Left lung (tissue), 14 donors: ENCODE measurements at places on chromosomes 6 and 20.
A peak's percentile ranks its signal among the peaks of the same experiment; 100 is the strongest.

DNA sequence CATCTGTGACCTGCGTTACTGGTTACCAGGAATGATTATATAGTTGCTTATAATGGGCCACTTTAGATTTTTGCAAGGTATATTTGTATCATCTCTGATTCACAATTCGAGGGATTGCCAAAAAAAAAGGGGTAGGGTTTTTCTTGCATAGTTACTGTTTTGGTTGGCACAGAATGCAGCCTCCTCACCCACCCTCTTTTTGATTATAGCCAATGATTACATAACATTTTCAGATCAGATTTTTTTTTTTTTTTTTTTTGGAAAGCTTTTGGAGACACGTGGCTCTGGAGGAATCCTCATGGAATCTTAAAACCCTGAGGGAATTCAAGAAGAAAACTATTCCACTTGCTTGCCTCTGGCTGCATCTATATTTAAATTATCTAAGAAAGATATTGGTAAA, 53.7 kb downstream of the UST start:
- no peak for DNase-seq

DNA sequence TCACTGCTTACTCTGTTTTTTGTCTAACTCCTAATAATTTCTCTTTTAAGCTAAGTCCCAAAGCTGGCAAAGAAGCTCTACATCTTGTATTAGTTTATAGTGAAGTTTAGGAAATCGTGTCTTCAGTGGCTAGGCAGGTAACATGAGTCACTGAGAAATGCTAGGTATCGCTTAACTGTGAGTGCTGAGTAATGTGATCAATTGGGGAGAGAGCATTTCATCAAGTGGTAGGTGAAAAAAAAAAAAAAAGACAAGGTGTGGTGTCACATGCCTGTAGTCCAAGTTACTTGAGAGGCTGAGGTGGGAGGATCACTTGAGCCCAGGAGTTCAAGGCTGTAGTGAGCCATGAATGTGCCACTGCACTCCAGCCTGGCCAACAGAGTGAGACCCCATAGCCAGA, 125.3 kb downstream of the FAM83B start:
- no peak for DNase-seq

GRCh38 chr6:127115084-127115655, 3.3 kb upstream of the RSPO3 start:
- no peak for DNase-seq

DNA sequence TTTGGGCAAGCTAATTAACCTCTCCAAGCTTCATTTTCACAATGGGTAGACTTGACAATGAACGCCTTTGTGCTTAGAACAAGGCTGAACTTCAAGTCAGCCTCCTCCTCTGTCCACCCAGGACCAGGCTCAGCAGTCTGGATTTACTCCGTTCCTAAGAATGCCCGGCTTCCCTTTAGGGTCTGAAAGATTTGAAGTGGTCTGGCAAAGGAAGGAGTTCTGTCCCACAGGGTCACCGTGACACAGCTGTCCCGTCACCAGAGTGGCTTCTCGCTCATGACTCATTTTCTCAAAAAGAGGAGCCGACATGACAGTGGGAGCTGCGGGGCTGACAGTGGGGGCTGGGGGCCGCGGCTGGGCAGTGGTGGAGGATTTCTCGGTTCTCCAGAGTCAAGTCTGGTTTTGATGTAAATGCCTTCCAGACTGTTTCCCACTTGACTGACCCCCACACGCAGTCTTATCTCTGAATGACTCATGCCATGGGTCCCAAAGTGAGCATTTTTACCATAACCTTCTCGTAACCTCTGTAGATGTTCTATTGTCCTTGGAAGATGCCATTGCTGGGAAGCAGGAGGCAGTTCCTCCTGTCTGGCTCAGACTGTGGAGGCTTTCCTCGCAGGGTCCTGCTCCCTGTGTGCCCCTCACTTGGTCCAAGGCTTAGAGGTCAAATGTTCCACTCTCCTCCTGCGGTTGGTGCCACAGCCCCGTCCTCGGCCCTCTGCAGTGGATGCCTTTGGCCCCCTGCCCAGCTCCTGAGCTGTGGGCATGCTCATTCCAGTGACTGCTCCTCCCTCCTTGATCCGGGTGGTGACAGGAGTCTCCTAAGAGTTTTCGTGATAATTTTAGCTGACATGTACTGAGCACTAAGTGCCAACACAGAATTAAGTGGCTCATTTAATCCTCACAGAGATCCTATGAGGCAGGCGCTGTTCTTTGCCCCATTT, 253.1 kb downstream of the FNDC1 start:
- DNase-seq = no peak

- DNase-seq = no peak
Measured at GRCh38 chr20:58627212-58628072, 23.6 kb upstream of the STX16 start.

- peak; percentile 46 for DNase-seq
Measured at GRCh38 chr6:90294989-90295853, 1.4 kb downstream of the BACH2 start.

GRCh38 chr6:11330413-11330760, 97.9 kb upstream of the NEDD9 start:
- DNase-seq = no peak

DNA sequence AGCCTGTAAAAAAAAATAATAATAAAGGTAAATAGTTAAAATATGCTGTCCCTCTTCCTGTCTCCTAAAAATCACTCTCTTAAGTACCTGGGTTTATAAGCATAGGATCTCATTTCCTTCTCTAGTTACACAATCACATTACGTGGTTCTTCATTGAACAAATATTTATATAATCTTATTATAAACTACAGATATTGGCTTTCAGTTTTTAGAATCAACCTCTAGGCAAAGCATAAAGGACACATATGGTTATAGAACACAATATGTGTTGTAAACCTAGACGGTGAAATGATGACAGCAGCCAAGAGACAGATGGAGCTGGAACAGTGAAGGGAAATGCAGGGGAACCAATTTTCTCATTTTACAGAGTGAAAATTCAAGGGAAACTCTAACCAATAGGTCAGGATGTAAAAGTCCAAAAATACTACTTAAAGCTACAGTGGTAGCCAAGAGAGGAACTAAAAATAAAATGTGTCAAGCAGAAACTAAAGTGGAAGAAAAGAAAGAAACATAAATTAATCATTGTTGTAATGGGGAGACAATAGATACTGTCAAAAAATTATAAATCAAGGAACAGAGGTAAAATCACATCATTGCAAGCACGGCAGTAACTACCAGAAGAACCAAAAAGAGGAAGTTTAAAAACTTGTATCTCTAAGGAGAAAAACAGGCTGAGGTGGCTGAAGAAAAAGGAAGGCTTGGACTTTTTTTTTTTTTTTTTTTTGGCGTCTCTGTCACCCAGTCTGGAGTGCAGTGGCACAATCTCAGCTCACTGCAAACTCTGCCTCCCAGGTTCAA, 82.8 kb upstream of the CDYL start:
- no peak for DNase-seq

DNA sequence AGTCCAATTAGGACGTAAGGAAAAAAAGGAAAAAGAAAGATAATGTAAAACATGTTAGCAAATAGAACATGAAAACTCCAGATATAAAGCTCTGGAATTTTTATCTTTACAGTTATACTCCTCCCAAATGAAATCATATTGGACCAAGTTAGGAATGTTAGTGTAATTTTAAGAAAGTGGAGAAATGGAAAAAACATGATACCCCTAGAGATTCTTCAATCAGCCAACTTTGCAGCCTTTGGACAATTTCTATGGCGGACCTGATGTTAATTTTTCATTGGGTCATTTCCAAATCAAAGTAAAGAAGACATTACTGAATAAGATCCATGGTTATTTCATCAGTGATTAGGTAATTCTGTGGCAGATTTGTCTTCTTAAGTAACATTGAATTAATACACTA, 748.7 kb downstream of the RFPL4B start:
- DNase-seq = no peak

GRCh38 chr6:47529734-47530133, 52.1 kb downstream of the CD2AP start:
- no peak for DNase-seq
